ENCODE measurements at places on chromosomes 4 and X. TPM values are rescaled to one million over a fixed set of nuclear protein-coding genes. Genes with fewer than 3 reads are reported as not detected.

DNA sequence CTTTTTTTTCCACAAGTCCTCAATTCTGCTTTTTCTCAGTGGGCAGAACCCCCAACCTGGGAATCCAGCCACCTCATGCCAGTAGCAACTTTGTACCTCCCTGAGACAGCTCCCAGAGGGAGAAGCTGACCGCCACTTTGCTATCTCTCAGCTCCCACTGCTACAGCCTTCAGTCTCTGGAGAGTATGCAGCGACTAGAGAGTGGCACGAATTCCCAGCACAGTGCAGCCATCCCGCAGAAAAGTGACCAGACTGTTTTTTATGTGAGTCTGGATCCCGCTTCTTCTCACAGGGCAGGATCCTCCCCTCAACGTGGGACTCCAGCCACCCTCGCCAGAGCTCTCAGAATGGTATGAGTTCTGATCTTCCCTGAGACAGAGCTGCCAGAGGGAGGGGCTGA lies 1234.6 kb downstream of the FAM133A start:
- DNase-seq, result no peak

DNA sequence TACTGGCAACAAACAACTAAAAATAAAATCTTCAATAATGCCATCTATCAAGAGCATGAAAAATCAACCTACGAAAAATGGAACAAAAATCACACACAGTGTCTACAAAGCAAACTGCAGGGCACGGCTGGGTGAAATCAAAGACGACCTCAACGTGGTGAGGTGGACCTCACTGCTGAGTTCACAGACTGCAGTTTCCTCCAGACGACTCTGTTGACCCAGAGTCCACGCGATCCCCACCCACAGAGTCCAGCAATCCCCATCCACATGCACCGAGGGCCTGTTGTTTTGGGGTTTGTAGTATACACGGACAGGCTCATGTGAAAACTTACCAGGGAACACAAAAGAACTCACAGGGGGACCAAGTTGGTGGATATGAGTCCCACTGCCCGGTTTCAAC lies 31.1 kb upstream of the GTPBP6 start:
- no peak for DNase-seq

GRCh38 chrX:130094696-130095095 lies 15.6 kb downstream of the ELF4 start:
- DNase-seq, result no peak

CACNA1F gene
- 0.09 TPM for total RNA-seq

DNA sequence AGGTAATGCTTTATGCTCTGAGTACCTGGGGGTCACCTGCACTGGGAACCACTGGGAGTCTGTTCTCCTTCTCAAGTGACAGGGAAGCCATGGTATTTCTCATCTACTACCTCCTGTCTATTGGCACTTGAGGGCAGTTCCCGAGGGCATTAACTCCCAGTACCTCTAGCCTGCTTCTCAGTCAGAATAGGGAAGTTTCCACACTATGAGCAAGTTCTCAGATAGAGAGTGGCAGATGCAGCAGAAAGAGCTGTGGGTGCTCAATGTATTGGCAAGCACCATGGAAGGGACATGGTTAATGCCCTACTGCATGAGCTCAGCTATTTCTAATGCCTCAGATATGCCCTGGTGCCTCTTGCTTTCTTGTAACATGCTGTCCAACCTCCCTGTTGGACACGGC lies 74.1 kb downstream of the ANOS1 start:
- DNase-seq, result no peak

- peak; percentile 60 for DNase-seq
Observed at GRCh38 chr4:14178421-14178820, 550.9 kb upstream of the BOD1L1 start.

MFAP3L gene
- total RNA-seq, result 1.1 TPM

IL2 gene
- not detected for total RNA-seq
